ENCODE measurements at places on chromosomes 2 and 18. TPM values are rescaled to one million over a fixed set of nuclear protein-coding genes. Genes with fewer than 3 reads are reported as not detected.

Gene CCDC141
- 0.15 TPM for polyA plus RNA-seq

Gene TMEM247
- polyA plus RNA-seq, result not detected

Gene ADCYAP1
- 0.30 TPM for polyA plus RNA-seq

Gene CAPN14
- 0.07 TPM for polyA plus RNA-seq

Gene RBM44
- 0.44 TPM for polyA plus RNA-seq

Gene UGT1A1
- polyA plus RNA-seq, result 0.16 TPM

Gene SIX2
- polyA plus RNA-seq, result 27.2 TPM

Gene PROM2
- 24.9 TPM for polyA plus RNA-seq

Gene NGEF
- polyA plus RNA-seq, result 1.0 TPM

Gene IL1R2
- 0.34 TPM for polyA plus RNA-seq

Gene REEP1
- polyA plus RNA-seq, result 4.1 TPM

Gene UCN
- polyA plus RNA-seq, result 1.1 TPM

Gene YES1
- polyA plus RNA-seq, result 79.1 TPM

Gene B3GNT2
- 40.9 TPM for polyA plus RNA-seq

Gene GRHL1
- 8.1 TPM for polyA plus RNA-seq

Gene APCDD1
- 109 TPM for polyA plus RNA-seq

Gene MC4R
- polyA plus RNA-seq, result 0.15 TPM

Gene FSIP2
- 1.9 TPM for polyA plus RNA-seq

Gene SAG
- 0.07 TPM for polyA plus RNA-seq

Gene CHRNG
- 0.81 TPM for polyA plus RNA-seq

Gene NT5DC4
- 0.29 TPM for polyA plus RNA-seq

Gene SLC30A3
- 7.5 TPM for polyA plus RNA-seq

Gene DNAH7
- polyA plus RNA-seq, result 6.5 TPM

Gene LYG2
- polyA plus RNA-seq, result 0.19 TPM

Gene OBSL1
- 151 TPM for polyA plus RNA-seq

Gene C2orf81
- 6.8 TPM for polyA plus RNA-seq

Gene BOLL
- 0.01 TPM for polyA plus RNA-seq

Gene DLX1
- 0.16 TPM for polyA plus RNA-seq

Gene CKAP2L
- 13.9 TPM for polyA plus RNA-seq

Gene FBLN7
- 16.3 TPM for polyA plus RNA-seq

Gene DNER
- 73.5 TPM for polyA plus RNA-seq

Gene INO80C
- polyA plus RNA-seq, result 34.1 TPM

Gene AGXT
- 0.10 TPM for polyA plus RNA-seq

Gene NPHP1
- 20.8 TPM for polyA plus RNA-seq

Gene POTEC
- not detected for polyA plus RNA-seq

Gene ANKRD30B
- polyA plus RNA-seq, result 0.05 TPM

Gene VSNL1
- polyA plus RNA-seq, result 3.3 TPM

Gene CXCR4
- polyA plus RNA-seq, result 53.4 TPM

Gene DAPL1
- polyA plus RNA-seq, result 62.1 TPM
